Effector memory CD4-positive, alpha-beta T cell (primary cell): ENCODE measurements at places on chromosomes 3 and 15.
A peak's percentile ranks its signal among the peaks of the same experiment; 100 is the strongest.

DNA sequence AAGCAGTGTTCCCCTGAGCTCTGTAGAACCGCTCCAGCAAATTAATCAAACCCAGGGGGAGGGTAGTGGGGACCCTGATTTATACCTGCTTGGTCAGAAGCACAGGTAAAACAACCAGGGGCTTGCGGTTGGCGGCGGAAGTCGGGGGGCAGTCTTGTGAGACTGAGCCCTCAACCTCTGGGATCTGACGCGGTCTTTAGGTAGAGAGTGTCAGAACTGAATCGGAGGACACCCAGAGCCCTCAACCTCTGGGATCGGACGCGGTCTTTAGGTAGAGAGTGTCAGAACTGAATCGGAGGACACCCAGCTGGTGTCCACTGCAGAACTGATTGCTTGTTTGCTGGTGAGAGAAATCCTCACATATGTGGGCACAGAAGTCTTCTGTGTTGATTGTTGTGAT, 12.9 kb upstream of the PAQR5 start:
- DNase-seq: no peak

- DNase-seq: peak; percentile 18
Observed at GRCh38 chr15:74383695-74384565, 16.5 kb upstream of the CYP11A1 start.

DNA sequence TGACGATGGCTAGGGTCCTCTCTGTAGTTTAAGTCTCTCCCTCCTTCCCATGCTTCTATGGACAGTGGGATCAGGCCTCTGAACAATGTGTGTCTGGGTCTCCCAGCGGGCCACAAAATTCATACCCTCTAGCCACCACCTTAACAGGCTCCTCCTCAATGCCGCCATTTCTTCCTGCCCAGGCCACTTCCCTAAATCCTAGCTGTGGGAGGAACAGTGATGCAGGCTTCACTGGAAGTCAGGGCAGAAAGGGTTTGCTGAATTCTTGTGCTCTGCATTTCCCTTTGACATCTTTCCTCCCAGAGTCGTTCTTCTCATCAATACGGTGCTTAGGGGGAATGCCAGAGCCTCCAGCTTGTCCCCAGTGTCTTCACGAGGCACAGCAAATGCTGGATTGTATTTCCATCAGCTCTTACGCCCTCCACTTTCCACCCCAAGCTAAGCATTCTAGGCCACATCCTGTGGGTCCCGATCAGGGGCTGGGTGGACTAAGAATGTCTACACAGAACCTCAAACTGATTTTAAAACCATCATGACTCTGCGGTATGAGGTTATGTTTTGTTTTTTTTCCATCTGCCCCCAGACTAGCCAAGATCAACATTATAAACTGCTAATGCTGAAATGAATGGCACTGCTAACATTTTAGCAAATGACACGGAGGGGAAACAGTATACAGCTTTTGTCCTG, 11.9 kb upstream of the LDHAL6B start:
- DNase-seq: no peak

GRCh38 chr15:35519541-35520149, 26.3 kb downstream of the DPH6 start:
- no peak for DNase-seq

GRCh38 chr15:47066392-47066791, 650.9 kb upstream of the SEMA6D start:
- DNase-seq: no peak

- no peak for DNase-seq
Observed at GRCh38 chr15:37088436-37088835, 11.9 kb downstream of the MEIS2 start.

- DNase-seq: no peak
Observed at GRCh38 chr3:196941729-196942225, 551 bp downstream of the NCBP2 start.

GRCh38 chr15:63401078-63401477, 19.4 kb upstream of the CA12 start:
- DNase-seq: no peak

GRCh38 chr3:115903843-115904242, 280.5 kb downstream of the GAP43 start:
- DNase-seq: no peak
